ENCODE measurements at places on chromosomes 2 and 18. TPM values are rescaled to one million over a fixed set of nuclear protein-coding genes. Genes with fewer than 3 reads are reported as not detected.

TPO gene
- total RNA-seq: not detected

COMMD1 gene
- 24.7 TPM for total RNA-seq

- no peak overlapping the region for H3K27ac ChIP-seq
- no peak overlapping the region for H3K4me3 ChIP-seq
- no peak for DNase-seq
- H3K27me3 ChIP-seq: no peaks in the 10 kb centered on the region
Observed at GRCh38 chr2:143190431-143190830, 61.2 kb downstream of the ARHGAP15 start.

KYNU gene
- 0.18 TPM for total RNA-seq

CTLA4 gene
- not detected for total RNA-seq

GRCh38 chr2:85275984-85276540 is 51.7 kb downstream of the TGOLN2 start:
- no peak overlapping the region for H3K4me3 ChIP-seq
- peaks cover 74% of the 10 kb centered on the region for H3K4me1 ChIP-seq
- no peaks in the 10 kb centered on the region for H3K27me3 ChIP-seq
- H3K27ac ChIP-seq: peak overlapping the region; percentile 69
- DNase-seq: no peak

C2orf72 gene
- 1.3 TPM for total RNA-seq

GRCh38 chr2:129623783-129624182 is 355.7 kb upstream of the RAB6C start:
- H3K4me1 ChIP-seq: peaks cover 55% of the 10 kb centered on the region
- H3K27me3 ChIP-seq: no peaks in the 10 kb centered on the region
- DNase-seq: no peak
- no peaks in the 10 kb centered on the region for H3K36me3 ChIP-seq
- H3K4me3 ChIP-seq: no peak overlapping the region

Measured in WTC11 (cell line).